ENCODE measurements at places on chromosomes 6 and 20. TPM values are rescaled to one million over a fixed set of nuclear protein-coding genes. Genes with fewer than 3 reads are reported as not detected.

DNA sequence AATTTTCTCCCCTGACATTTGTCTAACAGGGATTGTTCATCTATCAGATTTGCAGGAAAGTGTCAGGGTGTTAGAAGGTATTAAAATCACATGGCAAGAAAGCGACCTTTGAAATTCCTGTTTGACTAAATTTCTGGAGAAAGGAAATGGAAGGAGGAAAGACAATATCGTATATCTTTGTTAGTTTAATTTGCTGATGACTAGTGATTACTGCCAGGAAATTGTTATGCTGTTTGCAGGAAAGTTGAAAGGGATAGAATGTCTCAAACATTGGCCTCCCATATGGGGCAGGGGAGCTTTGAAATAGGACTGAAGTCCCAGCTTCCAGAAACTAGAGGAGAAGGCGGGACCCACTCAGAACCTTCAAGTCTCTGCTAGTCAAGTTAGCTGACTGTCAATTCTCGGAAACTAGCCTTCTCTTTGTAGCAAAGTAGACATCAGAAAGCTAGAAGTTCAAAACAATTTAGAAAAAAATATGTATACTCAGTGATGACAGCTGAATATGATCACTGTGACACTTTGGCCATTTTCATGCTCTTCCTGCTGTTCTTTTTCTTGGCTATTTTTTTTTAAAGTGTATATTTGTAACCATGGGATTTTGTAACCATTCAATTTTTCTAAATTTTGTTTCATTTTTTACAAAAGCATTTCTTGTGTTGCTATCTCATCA lies 53.4 kb upstream of the RALGAPA2 start:
- H3K27ac ChIP-seq, result no peak overlapping the region
- H3K4me1 ChIP-seq, result peaks cover 3% of the 10 kb centered on the region
- H3K4me3 ChIP-seq, result no peak overlapping the region
- peaks cover 15% of the 10 kb centered on the region for H3K27me3 ChIP-seq

DNA sequence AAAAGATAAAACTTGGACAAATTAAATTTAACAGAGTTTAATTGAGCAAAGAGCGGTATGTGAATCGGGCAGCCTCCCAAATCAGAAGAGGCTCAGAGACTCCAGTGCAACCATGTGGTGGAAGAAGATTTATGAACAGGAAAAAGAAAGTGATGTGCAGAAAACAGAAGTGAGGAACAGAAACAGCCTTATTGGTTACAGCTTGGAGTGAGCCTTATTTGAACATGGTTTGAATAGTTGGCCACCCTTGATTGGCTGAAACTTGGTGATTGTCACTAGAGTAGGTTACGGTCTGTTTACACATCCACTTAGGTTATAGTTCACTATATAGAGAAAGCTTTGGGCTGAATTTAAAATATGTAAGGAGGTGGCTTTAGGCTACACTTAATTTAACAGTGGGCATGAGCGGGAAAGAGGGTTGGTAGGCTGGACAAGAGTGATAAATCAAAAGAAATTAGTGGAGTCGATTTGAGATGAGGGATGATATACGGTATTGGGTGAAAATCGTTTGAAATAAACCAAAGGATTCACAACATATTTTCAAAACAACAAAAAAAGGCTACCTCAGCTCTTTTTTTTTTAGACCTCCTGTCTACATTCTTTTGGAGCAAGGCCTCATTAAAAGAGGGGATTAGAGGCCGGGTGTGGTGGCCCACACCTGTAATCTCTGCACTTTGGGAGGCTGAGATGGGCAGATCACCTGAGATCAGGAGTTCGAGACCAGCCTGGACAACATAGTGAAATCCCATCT lies 84.3 kb upstream of the PREP start:
- peaks cover 42% of the 10 kb centered on the region for H3K4me1 ChIP-seq

DNA sequence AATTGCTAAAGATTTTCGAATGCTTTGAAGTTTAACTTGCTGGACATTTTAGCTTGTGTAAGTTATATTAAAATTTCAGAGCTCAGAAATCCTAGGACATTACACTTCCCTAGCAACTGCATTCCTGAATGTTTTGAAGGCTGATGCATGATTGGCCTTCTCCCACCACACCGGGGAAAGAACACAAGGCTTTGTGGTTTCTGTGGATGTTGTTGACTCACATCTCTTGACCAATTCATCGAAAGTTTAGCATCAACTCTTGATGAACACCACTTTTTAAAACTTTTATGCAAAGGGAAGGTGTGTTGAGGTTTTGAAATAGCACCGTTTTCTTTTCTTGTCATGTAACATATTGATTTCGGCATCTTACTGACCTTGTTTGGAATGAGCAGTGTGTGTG lies 81.1 kb downstream of the RIMS1 start:
- no peaks in the 10 kb centered on the region for H3K36me3 ChIP-seq
- no peak overlapping the region for H3K27ac ChIP-seq
- H3K4me3 ChIP-seq, result no peak overlapping the region
- H3K27me3 ChIP-seq, result no peaks in the 10 kb centered on the region
- DNase-seq, result no peak
- no peaks in the 10 kb centered on the region for H3K4me1 ChIP-seq

DNA sequence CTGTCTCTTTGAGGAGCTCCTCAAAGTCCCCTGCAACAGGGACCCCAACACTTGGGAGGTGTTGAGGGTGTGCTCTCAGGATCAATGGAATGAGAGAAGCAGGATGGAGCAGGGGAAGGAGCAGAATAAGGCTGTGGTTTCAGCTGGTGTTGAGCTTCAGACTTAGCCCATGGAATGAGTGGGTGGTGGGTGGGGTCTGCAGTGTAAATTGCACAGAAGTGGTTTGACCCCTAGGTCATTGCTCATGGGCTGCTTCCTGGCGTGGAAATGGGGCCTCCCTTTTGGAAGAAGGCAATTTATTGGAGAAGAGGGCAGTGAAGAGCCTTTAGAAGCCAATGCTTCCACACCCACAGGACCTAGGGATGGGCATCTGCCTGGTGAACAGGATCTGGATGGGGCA lies 37.0 kb upstream of the KCNG1 start:
- no peaks in the 10 kb centered on the region for H3K36me3 ChIP-seq
- peaks cover 5% of the 10 kb centered on the region for H3K27me3 ChIP-seq
- H3K4me1 ChIP-seq, result no peaks in the 10 kb centered on the region
- H3K4me3 ChIP-seq, result no peak overlapping the region
- no peak overlapping the region for H3K27ac ChIP-seq
- no peak for DNase-seq

- H3K4me3 ChIP-seq, result no peak overlapping the region
- H3K27ac ChIP-seq, result no peak overlapping the region
- no peak for DNase-seq
Observed at GRCh38 chr6:101770116-101770515, 376.6 kb downstream of the GRIK2 start.

- no peaks in the 10 kb centered on the region for H3K4me1 ChIP-seq
- no peak overlapping the region for H3K4me3 ChIP-seq
- H3K27ac ChIP-seq, result no peak overlapping the region
- H3K36me3 ChIP-seq, result no peaks in the 10 kb centered on the region
Observed at GRCh38 chr6:109345986-109346385, 36.3 kb downstream of the CD164 start.

The C6orf58 gene
- not detected for total RNA-seq

The SYCP2 gene
- total RNA-seq, result 9.1 TPM

GRCh38 chr20:38031957-38032356 lies 1.3 kb downstream of the TTI1 start:
- peak overlapping the region; percentile 97 for H3K4me3 ChIP-seq
- no peaks in the 10 kb centered on the region for H3K27me3 ChIP-seq
- H3K4me1 ChIP-seq, result peaks cover 60% of the 10 kb centered on the region
- DNase-seq, result no peak
- peak overlapping the region; percentile 99 for H3K27ac ChIP-seq

DNA sequence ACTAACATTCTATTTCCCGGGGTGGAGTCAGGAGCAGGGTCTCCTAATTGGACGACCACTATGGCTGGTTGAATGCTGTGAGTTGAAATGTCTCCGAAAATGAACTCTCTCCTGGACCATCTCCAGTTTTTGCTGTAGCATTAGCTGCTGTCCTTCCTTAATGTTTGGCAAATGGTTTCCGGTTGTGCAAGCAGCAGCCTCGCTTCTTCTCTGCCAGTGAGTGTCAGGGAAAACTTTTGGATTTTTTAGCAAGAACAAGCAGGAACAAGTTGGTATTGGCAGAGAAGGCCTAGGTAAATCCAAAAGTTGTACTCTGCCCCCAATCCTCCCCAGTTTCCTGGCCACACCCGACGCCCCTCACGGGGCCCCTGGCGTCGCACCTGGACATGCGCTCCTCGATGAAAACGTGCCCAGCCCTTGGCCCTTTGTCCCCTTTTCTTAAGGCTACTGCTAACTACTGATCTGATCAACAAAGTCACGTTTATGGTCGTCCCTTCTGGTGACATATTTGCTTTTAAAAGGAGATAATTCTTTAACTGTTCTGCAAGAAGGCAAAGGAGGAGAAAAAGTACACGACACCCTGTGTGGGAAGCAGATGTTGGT lies 103.2 kb downstream of the ARMC2 start:
- peaks cover 24% of the 10 kb centered on the region for H3K4me1 ChIP-seq
- no peaks in the 10 kb centered on the region for H3K27me3 ChIP-seq
- peaks cover 3% of the 10 kb centered on the region for H3K36me3 ChIP-seq

DNA sequence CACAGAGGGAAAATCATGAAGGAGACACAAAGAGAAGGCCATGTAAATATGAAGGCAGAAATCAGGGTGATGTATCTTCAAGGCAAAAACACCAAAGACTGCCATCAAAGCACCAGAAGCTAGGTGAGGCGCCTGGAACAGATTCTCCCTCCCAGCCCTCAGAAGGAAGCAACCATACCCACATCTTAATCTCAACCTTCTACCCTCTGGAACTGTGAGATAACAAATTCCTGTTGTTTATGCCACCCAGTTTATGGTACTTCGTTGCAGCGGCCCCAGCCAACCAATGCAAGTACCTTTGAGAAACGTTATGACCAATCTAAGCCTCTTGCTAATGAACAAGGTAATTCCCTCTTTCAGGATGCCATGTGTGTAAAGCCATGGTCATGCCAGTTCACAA lies 66.2 kb upstream of the STXBP5 start:
- no peak overlapping the region for H3K4me3 ChIP-seq
- H3K27ac ChIP-seq, result no peak overlapping the region
- H3K4me1 ChIP-seq, result no peaks in the 10 kb centered on the region
- no peaks in the 10 kb centered on the region for H3K36me3 ChIP-seq
